ENCODE measurements at places on chromosomes 12 and 14.
A peak's percentile ranks its signal among the peaks of the same experiment; 100 is the strongest.

DNA sequence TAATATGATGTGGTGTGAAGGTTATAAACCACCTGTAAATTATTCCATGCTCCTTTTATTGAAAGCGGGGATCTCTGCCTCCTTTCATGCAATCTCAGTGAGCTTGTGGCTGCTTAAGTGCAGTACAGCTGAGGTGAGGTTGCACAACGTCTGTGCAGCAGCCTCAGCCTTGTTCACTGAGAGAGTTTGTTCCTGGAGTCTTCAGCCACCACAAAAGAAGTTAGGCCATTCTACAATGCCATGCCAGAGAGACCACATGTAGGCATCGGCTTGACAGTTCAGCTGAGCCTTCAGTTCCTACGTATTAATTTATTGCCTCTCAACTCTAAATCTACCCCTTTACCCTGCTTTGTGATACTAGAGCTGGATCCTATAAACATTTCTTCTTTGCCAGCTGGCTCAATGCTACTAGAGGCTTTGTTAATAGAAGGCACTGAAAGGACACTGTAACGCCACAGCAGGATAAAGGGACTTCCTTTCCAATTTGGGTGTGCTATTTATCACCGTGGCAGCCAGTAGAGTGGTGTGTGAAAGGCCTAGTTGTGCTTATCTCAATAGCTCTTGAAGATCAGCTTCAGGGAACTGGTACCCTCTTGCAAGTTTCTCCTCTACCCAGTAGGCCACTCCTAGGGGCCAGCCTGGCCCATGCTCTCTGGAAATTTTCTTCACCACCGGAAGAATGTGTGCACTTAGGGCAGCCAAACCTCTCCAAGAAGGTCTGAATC, 337.7 kb downstream of the IPO8 start:
- DNase-seq, result no peak

DNA sequence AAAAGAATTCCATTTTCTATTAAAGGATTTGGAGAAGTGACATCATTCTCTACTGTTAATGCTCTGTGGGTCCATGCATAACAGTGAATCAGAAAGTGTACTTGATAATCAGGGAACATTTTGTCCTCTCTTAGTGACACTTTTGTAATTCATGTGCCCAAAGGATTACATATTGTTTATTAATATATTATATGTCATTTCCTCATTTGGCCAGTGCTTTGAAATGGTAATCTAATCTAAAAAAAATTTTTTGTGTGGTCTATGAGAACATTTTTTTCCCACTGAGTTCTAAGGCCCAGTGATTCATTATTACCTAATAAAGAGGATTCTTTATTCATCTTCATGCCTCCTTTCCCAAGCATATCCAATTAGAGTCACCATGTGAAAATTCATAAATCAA, 79.7 kb upstream of the MYF6 start:
- peak; percentile 61 for DNase-seq

DNA sequence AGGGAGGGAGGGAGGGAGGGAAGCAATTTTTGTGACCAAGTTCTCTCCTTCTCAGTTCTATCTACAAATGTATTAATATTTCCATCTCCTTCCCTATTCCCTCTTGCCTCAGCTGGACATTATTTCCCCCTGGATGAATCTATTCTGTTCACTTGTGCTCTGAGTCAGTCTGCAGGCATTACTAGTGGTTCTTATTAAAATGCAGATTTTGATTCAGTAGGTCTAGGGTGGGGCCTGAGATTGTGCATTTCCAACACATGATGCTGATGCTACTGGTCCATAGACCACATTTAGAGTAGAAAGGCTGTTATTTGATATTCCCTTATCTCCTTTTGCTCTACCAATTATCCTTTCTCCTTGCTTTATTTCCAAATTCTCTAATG, 40.1 kb upstream of the YAF2 start:
- no peak for DNase-seq

GRCh38 chr14:23359167-23359626, 5.8 kb downstream of the EFS start:
- DNase-seq, result no peak

DNA sequence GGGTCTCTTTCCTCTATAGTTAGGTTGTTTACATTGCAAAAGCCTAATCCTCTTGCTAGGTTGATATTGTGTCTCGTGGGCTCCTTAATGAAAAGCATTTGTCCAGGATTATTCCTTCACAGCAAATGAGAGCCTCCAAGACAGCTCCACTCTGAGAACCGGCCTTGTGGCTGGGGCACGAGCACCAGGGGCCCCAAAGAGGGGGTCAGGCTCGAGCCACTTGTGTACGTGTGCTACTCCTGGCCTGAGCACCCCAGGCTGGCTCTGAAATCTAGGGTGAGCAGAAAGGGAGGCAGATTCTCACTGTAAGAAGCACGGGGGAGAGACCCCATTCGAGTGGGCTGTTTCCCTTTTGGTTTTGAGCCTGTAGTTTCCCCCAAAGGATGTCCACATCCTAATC, 45.0 kb upstream of the FZD10 start:
- DNase-seq, result no peak

DNA sequence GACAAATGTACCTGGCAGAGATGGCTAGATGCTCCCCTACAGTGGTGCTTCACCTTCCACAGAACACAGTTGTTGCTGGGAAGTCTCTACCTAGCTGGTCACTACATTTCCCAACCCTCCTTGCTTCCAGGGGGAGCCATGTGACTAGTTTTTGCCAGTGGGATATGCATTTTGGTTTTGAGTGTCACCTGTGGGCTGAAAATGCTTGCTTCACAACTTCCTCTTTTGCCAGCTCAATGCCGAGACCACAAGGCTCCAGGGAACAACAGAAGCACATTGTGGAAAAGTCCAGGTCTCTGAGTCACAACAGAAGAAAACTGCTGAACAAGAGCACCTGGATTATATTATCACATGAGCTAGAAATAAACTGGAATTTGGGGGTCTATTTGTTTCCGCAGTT, 48.5 kb upstream of the ARHGAP5 start:
- DNase-seq, result peak; percentile 23

GRCh38 chr12:67655829-67656228, 7.3 kb downstream of the DYRK2 start:
- no peak for DNase-seq

DNA sequence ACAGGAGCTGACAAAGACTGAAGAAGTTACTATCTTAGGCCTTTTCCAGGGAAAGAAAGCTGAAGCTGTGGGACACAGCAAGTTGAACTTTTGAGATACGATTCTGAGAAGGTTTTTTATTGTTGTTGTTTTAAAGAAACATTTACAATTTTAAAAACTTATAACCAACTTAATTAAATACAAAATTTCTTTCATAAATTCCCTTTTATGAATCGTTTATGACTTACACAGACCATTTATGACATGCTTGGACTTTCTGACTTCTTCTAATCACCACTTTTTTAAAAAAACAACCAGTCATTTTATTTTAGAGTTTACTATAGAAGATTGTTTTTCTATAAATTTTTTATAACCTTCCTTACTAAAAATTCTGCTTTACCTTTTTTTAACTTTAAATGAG, 68.7 kb downstream of the DHRS2 start:
- no peak for DNase-seq

GRCh38 chr12:45049912-45050750, 768 bp downstream of the DBX2 start:
- DNase-seq, result peak; percentile 3

DNA sequence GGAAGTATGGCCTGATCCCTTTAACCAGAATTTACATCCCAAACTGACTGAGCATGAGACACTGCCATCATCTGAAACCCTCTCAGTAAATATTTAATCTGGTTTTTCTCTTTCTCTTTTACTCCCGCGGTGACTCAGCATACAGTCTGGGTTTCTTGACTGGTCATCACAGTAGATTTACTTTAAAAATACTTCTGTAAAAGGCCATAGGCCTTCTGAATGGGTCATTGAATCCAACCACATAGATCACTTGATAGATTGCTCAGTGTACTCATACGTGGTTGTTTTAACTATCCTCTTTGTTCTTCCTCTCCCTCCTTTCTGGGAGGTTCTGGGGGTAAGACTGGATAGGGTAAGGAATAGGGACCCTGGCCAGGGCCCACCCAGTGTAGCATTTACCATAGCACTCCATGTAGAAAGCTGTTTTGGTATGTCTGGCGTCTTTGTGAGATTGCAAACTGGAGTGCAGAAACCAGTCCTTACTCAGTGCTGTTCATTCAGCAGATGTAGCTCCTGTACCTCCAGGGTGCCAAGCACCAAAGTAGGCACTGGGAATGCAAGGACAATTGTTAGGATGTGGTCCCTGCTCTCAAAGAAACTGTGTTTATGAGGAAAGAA, 165.7 kb downstream of the SRGAP1 start:
- peak; percentile 25 for DNase-seq
